ENCODE measurements at places on chromosomes 5 and 9.

- no peak for DNase-seq
Observed at GRCh38 chr9:84238652-84239051, 101.9 kb downstream of the SLC28A3 start.

DNA sequence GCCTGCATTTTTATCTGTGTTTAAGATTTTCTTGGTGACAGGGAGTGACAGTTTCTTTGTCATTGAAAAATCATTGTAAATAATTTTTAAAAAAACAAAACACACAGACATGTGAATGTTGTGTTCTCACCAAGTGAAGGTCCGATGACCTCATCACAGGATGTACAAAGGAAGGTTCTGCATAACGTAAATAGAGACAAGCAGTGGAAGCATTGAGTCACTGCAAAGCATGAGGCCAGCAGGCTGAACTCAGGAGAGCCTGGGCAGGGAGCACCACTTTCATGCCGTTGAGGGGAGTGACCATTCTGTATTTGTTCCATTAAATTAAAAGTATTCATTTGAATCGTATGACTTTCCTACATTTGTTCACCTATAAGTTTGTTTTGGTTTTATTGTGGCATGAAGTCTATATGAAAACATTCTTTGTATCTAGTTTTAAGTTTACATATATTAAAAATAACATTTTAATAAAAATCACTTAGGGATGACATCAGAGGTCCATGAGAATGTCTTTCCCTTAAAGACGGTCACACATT is 70.4 kb upstream of the TLE1 start:
- peak; percentile 48 for DNase-seq

- DNase-seq = no peak
Observed at GRCh38 chr9:83649515-83649914, 26.6 kb downstream of the IDNK start.

GRCh38 chr5:54103871-54104270 is 206.5 kb downstream of the ARL15 start:
- no peak for DNase-seq

- no peak for DNase-seq
Observed at GRCh38 chr5:142255831-142256230, 69.0 kb downstream of the SPRY4 start.

DNA sequence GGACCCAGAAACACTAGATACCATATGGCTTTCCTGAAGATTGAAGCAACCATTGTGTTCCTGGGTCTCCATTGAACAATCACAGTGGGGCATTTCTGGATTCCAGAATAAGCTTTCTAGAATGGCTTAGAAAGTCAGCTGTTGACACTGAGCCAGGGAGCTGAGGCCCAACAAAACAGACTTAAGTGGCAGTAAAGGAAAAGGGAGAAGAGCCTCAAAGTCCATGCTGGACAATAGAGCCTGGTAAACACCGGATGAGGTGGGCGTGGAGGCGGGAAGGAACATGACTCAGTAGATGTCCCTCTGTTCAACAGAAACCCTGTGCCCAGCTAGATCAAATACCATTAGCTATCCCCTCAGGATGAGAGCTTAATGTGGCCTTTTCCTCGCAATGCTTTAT is 14.8 kb downstream of the SPARC start:
- peak; percentile 64 for DNase-seq

- DNase-seq = no peak
Observed at GRCh38 chr9:27749838-27750237, 176.6 kb upstream of the C9orf72 start.

Data from suppressor macrophage treated with lipopolysaccharide for 1 hour (primary cell).